ENCODE measurements at places on chromosomes 11 and 22.

DNA sequence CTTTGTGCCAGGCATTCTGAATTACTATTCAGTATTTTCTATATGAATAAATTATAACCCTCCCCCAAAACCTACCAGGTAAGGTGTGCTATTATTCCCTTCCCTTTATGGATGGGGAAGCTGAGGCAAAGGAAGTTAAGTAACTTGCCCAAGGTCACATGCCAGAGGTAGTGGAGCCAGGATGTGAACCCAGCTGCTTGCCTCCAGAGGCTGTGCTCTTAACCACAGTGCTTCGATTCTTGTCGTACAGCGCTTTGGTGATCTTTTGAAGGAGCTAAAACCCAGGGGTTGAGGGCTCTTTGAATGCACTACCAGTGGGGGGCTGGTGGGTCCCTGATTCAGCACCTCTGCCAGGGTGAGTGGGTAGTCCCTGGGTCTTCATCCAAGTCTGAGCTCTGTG lies 18.8 kb downstream of the MCM5 start:
- no peak for DNase-seq

DNA sequence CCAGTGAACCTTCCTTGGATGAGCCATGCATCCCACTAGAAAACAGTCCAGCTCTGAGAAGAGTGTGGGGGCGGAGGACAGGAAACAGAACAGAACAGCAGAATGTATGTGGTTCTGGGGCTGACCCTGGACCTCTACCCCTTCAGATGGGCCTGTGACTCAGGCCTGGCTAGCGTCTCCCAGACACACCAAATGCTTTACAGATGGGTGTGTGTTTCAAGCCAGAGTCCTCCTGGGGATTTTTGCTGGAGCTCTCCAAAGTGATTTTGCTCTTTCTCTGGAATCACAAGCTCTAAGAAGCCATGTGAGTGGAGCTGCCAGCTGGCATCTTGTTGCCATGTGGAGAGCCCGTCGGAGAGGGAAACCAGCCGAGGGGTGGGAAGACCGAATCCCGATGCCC lies 13.2 kb upstream of the C1QTNF4 start:
- DNase-seq: no peak

GRCh38 chr11:11237070-11237832 lies 115.8 kb downstream of the CSNK2A3 start:
- DNase-seq: no peak

GRCh38 chr11:111176603-111177002 lies 68.9 kb upstream of the POU2AF2 start:
- DNase-seq: no peak

DNA sequence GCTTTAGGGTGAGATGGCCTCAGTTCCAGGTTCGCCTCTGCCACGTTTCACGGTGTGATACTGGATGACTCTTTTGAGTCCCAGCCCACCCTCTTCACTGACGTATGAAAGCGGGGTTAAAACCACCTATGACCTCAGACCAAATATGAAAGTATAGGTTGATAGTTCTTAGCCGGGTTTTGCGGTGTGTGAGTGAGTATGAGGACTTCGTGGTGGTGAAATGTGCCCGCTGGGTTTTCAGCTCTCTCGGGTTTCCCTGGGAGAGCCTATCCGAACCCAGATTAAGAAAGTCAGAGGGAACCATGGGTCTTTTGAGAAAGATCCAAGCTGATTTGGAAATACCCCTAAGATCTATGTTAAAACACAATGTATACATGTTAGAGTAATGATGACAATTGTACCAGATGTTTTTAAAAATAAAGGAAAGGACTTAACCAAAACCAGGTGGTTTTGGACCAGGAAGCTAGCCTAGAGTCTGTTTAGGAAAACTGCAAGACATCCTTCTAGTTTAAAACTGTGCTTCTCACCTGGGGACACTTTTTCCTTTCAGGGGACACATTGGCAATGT lies 25.8 kb upstream of the ST3GAL4 start:
- DNase-seq: no peak

- DNase-seq: no peak
Measured at GRCh38 chr11:6736495-6737121, 35.2 kb downstream of the OR2AG2 start.

DNA sequence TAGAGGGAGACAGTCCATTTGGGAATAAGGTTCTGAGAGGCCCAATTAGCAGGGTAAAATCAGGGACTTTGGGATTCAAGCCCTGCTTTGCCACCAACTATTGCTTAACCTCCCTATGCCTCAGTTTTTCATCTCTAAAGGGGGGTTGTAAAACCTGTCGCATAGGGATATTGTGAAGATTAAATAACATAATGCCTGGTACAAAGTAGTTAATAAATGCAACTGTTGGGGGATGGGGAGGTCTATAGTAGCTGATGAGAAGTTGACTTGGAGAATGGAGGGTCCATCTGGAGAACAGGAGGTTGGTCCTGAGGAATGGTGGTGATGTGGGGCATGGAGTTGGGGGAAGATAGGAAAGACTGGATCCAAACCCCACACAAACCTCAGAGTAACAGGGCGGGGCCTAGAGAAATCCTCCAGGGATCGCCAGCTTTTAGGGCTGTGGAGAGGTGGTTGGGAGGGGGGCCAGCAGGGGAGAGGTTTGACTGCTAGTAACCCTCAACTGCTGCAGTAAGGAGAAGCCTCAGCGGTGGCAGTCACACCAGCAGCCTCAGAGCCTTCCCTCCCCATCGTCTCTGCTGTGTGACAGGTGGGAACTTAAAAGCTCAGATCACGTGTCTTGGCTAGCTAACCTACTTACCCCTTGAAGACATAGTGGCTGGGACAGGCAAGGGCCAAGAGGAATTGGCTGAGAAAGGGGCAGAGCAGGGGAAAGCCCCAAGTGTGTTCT lies 1.1 kb upstream of the ABCG4 start:
- no peak for DNase-seq

DNA sequence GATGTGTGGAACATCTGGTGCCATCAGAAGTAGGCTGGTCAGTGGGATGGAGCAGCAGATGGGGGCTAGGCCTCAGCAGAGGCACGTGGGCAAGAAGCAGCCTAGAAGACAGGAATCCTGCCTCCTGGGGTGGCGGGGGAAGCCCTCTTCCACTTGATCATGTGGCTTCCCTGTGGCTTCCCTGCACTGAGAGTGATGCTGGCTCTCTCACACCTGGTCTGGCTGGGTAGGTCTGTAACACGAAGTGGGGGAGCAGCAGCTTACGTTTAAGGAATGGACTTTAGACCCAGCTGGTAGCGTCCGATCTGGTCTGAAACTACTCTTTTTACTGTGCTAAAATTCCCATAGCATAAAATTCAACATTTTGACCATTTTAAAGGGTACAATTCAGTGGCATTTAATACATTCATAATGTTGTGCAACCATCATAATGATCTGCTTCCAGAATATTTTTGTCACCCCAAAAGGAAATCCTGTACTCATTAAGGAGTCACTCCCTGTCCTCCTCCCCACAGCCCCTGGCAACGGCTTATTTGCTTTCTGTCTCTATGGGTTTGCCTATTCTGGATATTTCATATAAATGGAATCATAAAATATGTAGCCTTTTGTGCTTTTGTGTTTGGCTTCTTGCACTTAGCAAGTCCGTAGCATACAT lies 21.7 kb downstream of the PTPN5 start:
- DNase-seq: no peak

DNA sequence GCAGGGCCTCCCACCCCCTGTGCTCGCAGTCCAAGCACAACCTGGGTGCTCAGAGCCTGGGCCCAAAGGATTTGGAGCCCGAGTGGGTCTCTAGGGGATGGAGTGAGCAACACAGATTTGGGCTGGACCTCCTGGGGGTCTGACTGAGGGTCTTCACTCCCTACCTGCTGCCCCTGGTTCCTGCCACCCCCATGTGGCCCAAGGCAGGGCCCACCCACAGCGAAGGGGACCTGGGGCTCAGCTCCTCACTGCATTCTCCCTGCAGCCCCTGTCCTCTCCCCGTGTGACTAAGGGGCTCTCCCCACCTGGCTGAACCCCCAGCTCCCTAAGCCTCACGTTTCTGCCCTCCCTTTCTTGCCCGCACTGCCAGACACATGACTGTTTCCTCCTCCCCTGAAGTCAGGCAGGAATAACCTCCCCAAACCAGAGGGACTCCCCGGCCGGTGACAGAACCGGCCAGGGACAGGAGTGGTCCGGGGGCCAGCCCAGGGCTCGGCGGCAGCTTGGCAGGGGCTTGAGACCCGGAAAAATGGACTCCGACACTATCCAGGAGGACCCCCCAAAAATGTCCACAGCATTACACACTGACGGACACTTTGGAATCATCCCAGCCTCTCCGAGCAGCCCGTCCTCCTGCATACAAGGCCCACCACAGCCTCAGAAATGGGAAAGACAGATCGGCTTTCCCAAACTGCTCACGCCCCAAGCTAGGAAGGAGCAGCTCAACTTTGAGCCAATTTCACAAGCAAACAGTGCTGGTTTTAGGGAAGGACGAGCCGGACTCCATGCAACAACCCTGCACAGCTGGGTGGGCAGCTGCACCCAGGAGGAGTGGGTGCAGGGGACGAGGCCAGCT lies 57.8 kb downstream of the BRD1 start:
- DNase-seq: no peak

DNA sequence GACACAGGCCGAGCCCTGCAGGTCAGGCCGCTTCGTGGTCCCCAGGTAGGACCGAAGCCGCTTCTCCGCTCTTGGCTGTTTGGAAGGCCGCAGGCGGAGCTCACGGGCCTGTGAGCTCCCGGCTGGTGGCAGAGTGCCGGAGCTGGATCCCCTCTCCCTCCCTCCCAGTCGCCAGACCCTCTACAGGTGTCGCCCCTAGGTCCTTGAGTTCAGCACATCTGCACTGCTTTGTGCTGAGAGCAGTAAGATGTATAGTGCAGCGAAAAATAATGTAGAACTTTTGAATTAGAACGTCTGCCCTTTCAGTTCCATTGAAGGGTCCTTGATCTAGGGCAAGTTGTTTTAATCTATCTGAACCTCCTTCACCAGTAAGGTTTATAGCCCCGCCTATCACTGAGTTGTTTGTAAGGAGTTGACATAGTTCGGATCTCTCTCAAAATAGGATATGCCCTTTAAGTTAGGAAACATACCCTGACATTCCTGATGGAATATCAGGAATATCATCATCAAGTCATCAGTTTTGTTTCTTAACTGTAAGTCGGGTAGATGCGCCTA lies 419 bp downstream of the ANKRD49 start:
- DNase-seq: no peak

DNA sequence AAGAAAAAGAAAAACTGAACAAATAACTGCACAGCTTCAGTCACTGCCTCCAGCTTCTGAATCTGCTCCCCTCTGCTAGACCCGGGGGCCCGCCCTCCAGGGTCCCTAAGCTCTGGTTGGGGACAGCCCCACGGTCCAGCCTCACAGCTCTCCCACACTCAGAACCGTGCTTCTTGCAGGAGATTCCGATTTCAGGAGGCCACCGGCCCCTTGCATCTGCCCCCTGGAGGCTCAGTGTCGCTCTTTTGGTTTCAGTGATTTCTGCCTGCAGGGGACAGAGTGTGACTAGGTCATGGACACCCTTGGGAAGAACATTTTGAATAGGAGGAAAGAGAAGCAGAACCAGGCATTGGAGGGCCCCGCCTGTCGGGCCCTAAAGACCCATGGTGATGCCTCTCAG lies 23.1 kb upstream of the RPS3 start:
- no peak for DNase-seq

GRCh38 chr11:72746821-72747220 lies 5.4 kb downstream of the ARAP1 start:
- DNase-seq: no peak

DNA sequence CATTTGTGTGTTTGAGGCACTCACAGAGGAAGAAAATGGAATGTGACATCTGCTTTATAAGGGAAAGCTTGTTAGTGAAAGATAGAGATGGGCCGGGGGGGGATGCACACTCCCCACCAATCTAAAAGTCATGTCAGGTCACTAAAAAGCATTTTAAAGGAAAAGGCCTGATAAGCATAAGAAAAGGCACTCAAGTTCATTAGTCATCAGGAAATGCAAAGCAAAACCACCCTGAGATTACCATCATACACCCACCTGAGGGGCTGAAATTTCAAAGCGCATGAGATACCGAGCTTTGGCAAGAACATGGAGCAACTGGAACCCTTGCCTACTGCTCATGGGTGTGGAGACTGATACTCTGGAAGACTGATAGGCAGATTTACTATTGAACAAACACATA lies 77.9 kb upstream of the ANO1 start:
- DNase-seq: no peak

- DNase-seq: no peak
Measured at GRCh38 chr11:43555816-43556611, 124.5 kb upstream of the HSD17B12 start.

GRCh38 chr22:22431271-22432220 lies 77.0 kb downstream of the ZNF280B start:
- peak; percentile 39 for DNase-seq

GRCh38 chr22:21070690-21071615 lies 25.2 kb downstream of the LRRC74B start:
- no peak for DNase-seq

DNA sequence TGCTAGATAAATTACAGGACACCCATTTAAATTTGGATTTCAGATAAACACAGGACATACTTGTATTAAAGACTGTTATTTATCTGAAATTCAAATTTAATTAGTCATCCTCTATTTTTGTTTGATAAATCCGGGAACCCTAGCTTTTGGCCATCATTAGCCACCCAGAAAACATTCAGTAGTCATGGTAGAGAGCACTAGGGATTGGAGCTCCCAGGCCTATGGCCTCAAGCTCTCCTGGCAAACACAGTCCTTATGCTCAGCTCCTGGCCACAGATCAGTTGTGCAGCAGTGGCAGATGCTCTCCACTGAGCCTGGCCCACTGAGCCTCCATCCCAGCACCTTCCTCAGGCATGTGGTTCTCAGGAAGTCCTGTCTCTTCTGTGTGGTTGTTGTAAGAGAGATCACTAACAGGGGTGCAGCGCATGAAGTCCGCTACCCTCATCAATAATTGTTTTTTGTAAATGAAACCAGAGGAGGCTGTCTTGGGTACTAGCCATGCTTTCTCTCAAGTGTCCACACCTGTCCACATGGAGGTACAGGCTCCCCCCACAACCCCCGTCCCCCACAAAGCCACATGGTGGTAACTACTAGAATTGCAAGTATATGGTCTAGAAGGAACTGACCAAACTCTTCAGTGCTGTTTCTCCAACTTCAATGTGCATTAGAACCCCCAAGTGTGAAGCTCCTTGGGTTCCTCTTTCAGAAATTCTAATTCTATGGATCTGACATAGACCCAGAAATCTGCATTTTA lies 1.1 kb upstream of the IRAG1 start:
- DNase-seq: no peak

DNA sequence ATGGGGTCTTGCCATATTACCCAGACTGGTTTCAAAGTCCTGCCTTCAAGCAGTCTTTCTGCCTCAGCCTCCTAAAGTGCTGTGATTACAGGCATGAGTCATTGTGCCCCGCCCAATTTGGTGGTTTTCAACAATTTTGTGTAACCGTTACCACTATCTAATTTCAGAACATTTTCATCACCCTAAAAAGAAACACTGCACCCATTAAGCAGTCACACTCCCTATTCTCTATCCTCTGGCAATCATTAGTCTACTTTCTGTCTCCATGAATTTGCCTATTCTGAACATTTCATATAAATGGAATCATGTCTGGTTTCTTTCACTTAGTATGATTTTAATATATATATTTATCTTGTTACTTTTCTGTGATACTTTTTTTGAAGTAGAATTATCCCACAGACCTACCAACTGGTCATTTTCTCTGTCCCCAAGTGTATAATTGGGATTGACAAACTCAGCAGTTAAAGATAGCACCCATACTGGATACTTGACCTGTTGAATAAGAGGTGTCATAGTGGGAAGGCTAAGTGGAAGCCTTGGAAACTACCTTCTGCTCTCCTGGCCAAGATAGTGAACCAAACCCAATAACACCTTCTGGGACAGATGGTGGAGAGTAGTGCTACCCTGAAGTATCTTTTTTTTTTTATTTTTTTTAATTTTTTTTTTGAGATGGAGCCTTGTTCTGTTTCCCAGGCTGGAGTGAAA lies 64.8 kb downstream of the STIM1 start:
- DNase-seq: no peak

- DNase-seq: no peak
Measured at GRCh38 chr11:70760416-70761020, 362.2 kb downstream of the CTTN start.

Measured in mesothelial cell of epicardium (in vitro differentiated cells).